ENCODE measurements at places on chromosomes 1 and 21.

DNA sequence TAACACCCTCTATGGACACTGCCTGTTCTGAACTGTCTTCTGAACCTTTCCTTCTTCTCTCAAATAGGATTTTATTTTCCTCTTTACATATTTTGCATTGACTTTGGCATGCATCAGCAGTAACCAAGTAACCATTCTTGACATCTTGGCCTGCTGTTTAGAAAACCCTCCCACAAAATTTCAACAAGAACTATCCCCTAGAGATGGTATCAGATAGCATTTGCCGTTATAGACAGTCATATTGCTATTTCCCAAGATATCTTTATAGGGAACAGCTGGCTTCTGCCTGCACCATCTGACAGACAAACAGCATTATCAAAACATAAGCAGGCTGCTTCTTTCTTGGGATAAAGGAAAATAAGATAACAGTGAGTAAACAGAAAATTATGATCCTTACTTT is 54.7 kb downstream of the LHX8 start:
- no peak for DNase-seq

- no peak for DNase-seq
These were observed 30.6 kb downstream of the KLHDC7A start for GRCh38 chr1:18511149-18511873.

DNA sequence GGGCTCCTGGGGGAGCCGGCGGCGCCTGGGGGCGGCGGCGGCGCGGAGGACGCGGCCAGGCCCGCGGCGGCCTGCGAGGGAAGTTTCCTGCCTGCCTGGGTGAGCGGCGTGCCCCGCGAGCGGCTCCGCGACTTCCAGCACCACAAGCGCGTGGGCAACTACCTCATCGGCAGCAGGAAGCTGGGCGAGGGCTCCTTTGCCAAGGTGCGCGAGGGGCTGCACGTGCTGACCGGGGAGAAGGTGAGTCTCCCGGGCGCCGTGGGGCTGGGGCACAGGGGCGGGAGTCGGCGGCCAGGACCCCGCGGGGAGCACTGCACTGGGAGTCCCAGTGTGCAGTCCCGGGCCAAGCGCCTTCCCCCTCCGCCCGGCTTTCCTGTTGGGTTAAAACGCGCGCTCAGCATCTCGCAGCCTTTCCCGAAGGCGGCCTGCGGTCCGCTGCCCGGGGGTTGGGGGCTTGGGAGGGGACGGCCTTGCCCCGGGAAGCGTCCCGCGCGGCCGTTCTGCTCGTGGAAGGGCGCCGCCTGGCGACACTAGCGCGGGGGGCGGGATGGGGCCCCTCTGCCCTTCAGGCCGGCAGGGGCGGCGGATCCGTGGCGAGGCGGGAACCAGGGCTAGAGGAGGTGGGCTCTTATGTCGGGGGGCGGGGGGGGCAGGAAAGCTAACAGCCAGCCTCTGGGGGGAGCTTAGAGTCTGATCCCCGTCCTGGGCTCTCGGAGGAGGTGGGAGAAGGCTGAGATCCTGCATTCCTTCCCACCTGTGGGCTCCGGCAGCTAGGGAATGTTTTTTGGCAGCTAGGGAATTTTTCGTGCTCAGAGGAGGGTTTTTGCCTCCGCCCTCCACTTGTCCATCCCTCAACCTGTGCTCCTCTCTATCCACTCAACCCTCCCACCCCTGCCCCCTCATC is 1.1 kb downstream of the HUNK start:
- DNase-seq: peak; percentile 30

- DNase-seq: no peak
These were observed 21.9 kb upstream of the FCGR2A start for GRCh38 chr1:161483361-161483760.

DNA sequence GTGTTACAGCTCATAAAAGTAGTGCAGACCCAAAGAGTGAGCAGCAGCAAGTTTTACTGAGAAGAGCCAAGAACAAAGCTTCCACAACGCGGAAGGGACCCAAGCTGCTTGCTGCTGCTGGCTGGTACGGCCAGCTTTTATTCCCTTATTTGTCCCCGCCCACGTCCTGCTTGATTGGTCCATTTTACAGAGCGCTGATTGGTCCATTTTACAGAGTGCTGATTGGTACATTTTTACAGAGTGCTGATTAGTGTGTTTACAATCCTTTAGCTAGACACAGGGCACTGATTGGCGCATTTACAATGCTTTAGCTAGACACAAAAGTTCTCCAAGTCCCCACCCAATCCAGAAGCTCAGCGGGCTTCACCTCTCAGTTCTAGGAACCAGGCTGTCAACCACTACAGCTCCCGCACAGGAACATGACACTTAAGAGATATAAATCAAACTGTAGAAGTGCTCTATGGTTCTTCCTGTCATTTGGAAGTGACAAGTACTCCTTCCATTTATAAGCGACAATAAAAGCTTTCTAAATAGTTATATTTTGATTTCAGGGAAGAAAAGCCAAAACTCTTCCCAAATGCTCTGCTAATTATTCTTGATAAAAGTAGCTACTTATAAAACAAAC is 28.5 kb downstream of the RNF115 start:
- no peak for DNase-seq

DNA sequence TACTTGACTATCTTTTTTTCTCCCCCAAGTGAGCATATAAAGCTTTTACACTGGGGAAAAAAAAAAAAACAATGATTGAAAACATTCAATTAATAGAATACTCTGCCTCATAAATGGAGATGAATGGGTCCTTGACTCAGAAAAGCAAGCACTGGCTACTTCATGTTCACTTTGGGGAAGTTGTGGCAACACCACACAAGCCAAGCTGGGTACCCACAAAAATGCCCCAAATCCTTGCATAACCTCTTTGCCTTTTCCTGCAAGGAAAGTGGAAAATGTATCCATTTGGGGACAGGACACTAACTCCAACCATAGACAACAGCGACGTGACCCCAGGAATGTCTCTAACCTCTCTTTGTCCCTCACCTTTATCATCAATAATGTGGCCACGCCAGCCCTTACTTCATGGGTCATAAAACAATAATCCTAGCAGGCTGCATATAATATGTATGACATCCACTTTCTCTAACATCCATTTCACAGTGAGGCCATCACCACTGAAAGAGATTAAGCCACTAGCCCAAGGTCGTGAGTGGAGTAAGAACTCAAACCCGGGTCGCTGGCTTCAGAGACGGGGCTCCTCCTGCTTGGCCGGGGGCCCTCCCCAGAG is 2.3 kb downstream of the ECE1 start:
- DNase-seq: no peak

GRCh38 chr1:204705888-204706837 is 20.6 kb upstream of the LRRN2 start:
- no peak for DNase-seq

DNA sequence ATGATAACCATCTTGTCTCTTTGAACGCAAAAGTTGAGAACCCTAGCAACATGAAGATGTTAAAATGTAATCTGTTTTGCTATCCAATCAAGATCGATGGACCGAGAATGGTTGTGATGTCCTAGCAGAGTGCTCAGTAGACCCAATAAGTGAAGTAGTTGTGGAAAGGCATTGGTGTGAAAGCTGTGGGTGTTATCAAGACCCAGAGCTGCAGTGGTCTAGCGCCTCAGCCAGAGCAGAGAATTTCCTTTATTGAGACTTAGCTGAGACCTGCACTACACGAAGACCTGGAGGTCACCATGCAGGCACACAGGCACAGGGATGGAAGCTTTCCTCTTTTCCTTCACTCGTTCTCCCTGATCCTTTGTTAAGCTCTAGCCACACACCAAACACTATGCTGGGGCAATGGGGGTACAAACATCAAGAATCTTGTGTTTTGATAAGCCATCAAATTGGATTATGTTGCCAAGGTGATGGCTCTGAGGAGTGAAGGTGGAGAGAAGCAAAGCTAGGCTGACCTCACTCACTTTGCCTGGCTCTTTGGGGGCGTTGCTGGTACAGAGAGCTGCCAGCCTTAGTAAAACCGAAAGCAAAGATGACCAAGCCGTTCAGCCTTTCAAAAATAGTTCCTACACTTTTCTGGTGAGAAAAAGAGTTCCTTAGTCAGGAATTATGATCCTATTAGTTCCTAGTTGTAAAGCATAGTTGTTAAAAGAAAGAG is 24.1 kb downstream of the METTL13 start:
- DNase-seq: no peak

GRCh38 chr1:70440642-70441391 is 29.7 kb downstream of the CTH start:
- no peak for DNase-seq

- DNase-seq: peak; percentile 75
These were observed 22.8 kb upstream of the TARS2 start for GRCh38 chr1:150464422-150464826.

DNA sequence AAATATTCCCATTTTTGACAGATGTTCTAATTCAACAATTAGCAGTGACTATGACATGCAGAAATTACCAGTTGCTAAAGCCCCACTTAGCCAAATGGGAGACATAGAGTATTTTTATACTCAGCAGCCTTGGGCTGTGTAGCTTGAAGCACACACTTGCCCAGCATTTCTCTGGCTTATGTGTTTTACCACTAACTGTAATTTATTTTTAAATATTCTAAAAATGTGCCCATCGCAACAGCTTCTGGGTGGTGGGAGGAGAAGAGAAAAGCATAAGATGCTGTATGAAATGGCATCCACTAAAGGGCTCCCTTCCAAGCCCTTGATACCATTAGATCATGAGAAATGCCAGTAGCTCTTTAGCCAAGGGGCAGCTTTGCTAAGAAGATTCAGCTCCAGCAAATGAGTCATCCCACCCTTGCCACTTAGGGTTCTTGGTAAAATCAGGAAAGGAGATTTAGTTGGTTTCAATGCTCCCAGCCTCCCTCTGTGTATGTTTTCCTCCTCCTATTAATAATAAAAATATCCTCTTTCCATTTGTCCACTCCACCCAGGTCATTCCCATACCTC is 462.7 kb upstream of the DEPDC1 start:
- DNase-seq: no peak

DNA sequence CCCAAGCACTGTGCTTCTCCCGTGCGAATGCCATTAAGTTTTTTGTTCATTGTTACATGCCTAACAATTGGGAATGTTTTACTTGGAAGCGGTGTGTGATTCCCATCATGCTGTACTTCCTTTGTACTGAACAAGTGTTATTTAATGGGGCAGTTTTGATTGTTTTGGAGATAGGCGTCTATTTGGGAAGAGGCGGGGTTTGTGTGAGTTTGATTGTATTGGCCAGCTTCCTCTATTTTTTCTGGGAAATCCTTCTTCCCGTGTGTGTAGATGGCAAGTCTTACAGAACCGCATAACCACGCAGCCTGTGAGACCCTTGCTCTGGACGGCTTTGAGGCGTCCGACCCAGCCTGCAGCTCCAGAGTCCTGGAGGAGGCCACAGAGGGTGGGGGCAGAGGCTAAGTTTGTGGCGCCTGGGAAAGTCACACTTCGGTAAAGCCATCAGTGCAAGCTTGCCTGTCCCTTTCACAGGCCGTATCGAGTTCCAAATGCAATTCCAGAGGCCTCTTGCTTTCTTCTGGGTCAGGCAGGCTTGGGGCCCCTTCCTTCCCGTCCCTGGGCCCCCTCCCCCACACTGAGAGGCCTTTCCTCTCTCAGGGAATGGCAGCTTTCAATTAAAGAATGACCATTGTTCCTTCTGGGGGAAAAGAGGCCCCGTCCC is 210.3 kb downstream of the TOMM20 start:
- no peak for DNase-seq

DNA sequence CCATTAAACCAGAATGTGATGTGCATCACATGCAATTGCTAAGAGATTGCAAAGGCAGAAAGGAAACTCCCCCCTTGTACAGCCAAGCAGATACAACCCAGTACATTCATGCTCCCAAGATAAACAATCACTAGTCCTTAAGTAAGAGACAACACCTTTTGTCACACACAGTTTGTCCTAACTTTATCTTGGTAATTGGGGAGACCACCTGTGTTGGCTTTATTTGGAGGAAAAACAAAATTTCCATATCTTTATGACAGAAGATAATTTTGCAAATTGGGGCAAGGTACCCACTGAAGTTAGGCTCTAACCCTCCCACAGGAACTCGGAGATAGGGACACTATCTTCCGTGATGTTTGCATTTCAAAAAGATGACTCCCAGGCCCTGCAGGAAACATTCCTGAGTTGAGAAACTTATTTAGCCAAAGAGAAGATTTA is 175.0 kb upstream of the TNR start:
- DNase-seq: no peak

DNA sequence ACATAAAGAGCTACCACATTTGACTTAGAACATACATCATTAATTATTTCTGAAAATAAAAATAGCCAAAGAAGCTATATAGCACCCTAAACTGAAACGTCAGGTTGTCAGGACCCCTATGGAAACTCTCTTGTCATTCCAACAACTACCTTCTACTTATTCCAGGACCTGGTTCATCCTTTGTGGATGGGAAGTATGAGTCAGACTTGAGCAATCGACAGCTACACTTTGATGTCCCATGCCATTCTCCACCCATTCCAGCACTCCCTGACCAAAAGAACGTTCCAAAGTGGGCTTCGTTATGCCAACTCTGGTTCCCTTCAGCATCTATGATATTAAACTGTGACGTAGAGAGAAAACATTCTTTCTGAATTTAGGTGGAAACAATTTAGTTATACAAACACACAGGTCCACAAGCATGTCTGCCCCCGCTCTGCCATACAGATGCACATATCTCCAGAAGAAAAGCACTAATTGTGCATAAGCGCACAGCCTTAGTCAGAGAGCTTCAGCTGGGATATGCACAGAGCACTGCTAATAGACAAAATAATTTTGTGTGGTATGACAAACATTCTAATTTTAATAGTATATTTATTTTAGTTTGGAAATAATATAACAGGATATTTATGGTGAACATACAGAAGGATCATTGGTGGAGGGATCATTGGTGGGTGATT is 723.1 kb upstream of the B3GALT2 start:
- DNase-seq: no peak

DNA sequence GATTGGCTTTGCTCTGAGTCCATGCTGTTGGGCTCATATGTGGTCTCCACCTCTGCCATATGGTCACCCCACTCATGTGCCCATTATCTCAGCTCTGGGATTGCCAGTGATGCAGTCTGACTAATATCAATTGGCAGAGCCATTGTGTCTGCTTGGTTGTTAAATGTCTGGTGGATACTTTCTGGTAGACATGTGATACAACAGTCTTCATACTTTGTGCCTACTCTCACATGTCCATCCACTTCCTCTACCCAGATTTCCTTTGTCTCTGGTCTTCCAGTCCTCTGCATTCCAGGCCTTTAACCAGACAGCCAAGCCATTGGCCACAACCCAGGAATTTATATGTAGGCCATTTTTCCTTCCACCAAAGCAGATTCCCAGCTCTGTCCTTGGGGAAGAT is 30.8 kb upstream of the DIPK1A start:
- DNase-seq: no peak
